ENCODE measurements at places on chromosomes 12 and 14.

DNA sequence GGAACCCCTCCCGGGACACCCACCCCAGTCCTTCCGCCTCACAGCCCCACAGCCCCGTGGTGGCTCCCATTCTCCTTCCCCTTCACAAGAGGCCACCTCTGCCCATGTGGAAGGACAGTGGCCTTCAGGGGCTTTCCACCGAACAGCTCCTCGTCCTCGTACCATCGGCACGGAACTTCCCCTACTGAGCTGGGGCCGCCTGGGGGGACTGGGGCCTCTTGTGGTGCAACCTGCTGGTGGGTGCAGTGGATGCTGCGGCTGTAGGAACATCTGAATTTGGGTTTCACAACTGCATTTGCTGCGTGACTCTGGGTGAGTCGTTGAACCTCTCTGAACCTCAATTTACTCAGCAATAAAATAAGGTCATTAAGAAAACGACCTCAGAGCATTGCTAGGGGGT lies 50.9 kb downstream of the RFLNA start:
- DNase-seq = no peak

- no peak for DNase-seq
Measured at GRCh38 chr12:11067514-11067913, 5.4 kb upstream of the TAS2R46 start.

GRCh38 chr12:121033625-121034349 lies 5.3 kb downstream of the OASL start:
- DNase-seq = peak; percentile 26

DNA sequence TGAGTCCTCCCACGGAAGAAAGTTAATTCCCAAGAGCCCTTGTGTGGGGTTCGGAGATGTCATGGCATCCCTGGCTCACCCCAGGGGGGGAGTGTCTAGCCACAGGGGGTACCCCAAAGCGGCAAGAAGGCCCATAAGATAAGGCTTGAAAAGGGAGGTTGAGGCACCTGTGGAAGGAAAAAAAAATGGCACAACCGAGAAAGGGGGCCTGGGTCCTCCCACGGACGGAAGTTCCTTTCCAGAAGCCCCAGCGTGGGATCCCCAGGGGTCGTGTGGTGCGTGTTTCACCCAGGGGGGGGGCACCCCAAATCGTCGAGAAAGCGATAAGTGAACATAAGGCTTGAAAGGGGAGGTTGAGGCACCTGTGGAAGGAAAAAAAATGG lies 266.7 kb downstream of the ALG10 start:
- DNase-seq = no peak

DNA sequence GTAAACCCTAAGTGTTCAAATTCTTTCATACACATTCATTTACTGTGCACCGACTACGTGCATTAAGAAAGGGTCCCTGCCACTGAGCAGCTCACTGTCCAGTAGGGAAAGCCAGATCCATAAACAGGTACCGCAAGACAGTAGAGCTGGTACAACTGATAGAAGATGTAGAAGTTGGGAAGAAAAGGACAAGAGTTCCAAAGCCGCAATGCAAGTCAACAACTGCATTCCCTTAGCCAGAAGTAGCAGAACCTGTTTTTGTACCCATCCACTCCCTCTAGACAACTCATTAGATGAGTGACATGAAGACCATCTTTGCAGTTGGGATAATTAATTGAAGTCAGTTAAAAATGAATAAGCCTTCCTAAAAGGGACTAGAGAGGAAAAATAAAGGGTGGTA lies 1.3 kb downstream of the SENP1 start:
- no peak for DNase-seq

DNA sequence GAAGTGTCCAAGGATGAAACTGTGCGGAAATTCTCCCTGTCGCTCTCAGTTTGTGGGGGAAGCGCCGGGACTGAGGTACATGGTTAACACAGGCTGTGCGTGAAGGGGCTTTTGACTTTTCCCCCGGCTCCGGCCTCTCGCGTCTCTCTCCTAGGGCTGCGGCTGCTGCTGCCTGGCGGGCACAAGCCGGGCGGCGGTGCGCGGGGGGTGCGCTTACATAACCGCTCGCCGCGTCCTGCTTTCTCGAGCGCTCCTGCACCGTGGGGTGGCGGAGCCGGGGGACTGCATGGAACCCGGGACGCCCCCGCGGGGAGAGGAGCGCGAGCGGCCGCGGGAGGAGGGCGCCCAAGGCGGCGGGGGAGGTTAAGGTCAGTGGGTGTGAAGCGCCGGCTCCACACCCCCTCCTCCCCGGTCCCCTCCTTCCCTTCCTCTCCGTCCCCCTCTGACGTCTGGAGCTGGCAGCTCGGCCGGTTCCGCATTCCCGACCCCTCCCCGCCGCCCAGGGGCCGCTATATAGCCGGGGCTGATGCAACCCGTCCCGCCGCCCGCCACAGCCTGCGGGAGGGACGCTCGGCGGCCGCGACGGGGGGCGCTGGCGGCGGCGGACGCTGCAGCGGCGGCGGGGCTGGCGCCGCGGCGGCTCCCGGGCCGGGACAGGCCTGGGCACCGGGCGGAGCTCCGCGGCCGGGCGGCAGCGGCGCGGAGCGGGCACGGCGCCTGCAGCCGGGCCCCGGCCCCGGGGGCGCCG lies at the start of gene JDP2:
JDP2 (plus strand) TSS at position 541 of the 748 bp plus-strand sequence. CDS start 9,899 bp downstream, outside the sequence.
- DNase-seq = peak; percentile 96

- no peak for DNase-seq
Measured at GRCh38 chr12:51186465-51187085, 13.6 kb upstream of the TFCP2 start.

DNA sequence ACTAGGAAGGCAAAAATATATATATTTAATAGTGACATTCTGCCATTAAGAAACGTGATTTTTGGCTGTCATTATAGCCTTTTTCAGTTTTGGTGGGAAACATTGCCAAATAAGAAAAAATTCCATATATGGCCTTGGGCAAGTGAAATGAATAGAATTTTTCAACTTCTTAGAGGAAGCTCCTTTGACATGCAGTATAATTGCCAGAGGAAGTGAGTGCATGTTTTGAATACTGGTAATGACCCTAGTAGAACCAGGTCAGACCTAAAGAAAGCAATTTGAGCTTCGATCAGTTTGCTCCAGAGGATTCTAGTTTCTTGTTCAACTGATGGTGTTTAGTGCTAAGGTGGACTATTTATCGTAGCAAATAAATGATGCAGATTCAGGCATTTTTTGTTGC lies 26.2 kb upstream of the TRIM9 start:
- no peak for DNase-seq

DNA sequence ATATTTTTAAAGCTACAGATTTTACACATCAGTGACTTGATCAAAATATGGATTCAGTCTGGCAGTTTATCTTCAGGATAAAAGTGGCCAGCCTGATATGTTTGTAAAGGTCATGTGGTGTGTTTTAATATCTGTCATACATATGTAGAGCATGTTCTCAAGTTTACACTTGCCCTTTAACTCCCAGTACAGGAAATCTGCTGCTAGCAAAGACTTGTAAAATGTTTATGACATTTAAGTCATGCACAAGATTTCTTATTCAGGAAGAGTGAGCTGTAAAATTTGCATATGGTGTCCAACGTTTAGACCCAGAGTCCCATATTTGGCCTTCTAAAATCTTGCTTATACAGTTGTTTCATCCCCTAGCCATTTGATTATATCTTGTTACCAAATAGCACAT lies 197.5 kb upstream of the FLRT2 start:
- no peak for DNase-seq

GRCh38 chr12:16307856-16308475 lies 30.5 kb upstream of the SLC15A5 start:
- DNase-seq = no peak

GRCh38 chr12:14362352-14362751 lies 3.1 kb upstream of the ATF7IP start:
- DNase-seq = no peak

DNA sequence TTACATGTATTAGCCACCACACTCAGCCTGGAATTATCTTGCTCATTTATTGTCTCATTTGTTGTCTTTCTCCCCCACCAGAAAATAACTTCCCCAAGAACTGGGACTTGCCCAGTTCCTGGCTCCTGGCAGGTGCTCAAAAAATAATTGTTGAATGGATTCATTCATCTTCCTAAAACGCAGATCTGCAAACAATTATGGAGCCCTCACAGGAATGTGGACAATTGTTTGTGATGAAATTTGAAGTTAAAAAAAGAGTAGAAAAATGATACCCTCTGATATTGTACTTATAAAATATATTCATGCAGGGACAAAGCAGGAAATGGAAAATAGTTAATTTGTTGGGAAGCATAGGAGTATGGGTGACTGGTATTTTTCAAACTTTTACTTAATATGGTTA lies 60.7 kb upstream of the MAP1LC3B2 start:
- DNase-seq = peak; percentile 74

GRCh38 chr12:98758331-98758730 lies 113.2 kb downstream of the APAF1 start:
- peak; percentile 72 for DNase-seq

- no peak for DNase-seq
Measured at GRCh38 chr12:122067548-122067947, 11.0 kb upstream of the MLXIP start.

DNA sequence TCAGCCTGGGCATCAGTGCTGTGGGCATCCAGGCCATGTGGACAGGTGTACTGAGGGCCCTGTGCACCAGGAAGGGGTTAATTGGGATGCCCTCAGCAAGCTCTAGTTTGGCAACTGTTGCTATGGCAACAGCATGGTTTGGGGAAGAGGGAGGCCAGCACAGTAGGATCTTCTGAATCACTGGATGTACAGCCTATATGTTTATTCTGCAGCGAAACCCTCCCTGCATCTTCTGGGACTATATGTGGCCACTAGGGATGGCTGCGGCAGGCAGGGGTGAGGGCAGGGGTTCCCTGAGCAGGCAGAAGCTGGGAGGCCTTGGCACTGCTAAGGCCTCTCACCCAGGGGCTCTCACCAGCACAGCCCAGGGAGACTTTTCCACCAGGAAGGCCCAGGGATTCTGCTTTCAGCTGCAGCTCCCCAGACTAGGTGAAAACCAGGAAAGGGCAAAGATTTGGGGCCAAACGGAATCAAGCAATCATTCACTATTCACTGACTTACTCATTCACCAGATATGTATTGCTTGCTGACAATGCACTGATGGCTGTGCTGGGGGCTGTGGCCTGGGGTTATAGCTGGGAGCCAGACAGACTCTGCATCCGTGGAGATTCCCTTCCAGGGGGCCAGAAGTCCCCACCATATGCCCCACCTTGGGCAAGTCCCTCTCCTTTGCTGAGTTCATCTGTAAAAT lies 42.8 kb downstream of the IRF2BPL start:
- no peak for DNase-seq

GRCh38 chr12:3299929-3300832 lies 190.8 kb upstream of the PRMT8 start:
- DNase-seq = peak; percentile 92

- DNase-seq = no peak
Measured at GRCh38 chr14:65045709-65046108, 56.6 kb downstream of the MAX start.

DNA sequence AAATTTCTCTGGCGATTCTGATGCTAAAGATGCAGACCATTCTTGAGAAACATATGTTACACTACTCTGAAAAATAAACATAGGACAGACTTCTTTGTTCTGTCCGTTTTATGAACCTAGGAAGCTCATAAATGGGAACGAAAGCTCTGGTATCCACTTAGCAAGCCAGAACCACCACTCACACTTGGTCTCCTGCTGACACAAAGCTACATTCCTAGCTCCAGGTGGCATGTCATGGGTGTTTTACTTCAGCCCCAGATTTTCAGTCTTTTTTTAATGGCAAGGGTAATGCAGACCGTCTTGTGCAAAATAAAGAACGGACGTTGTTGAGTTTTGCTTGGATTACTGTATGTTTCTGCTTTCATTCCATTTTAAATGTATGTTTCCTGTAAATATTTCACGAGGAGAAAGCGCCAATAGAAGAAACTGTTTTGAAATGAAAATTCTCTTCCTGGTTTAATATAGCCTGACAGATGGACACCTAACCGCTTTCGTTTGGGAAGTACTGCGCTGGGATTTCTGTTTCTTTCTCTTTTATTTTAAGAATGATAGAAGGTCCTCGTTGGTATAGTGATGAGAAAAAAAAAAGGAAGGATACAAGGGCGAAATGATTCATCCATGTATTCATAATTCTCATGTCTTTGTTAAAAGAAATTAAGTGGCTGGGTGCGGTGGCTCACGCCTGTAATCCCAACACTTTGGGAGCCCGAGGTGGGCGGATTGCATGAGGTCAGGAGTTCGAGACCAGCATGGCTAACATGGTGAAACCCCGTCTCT lies 871 bp upstream of the COQ5 start:
- DNase-seq = peak; percentile 56

DNA sequence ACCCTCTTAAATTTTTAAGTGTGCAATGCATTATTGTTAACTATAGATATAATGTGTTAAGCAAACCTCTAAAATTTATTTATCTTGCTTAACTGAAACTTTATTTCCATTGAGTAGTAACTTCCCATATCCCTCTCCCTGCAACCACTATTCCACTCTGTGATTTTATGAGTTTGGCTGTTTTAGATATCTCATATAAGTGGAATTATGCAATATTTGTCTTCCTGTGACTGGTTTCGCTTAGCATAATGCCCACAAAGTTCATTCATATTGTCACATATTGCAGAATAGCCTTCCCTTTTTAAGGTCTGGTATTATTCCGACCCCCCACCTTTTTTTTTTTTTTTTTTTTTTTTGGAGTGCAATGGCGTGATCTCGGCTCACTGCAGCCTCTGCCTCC lies 247.6 kb downstream of the EMP1 start:
- DNase-seq = no peak

DNA sequence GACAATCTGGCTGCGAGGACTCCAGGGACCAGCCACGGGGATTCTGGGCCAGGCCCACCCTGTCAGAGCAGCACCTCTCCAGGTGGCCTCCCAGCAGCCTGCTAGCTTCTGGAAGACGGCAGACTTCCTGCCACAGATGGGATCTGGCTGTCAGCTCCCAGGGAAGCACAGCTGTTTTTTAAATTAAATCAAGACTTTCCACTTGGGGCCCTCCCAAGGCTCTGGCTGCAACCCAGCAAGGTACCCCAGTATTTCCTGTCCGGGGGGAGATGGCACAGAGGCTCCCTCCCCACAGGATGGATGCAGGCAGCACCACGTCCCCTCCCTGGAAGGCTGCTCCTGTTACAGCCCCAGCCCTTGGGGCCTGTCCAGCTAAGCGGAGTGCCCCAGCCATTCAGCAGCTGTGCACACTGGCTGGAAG lies 56.9 kb downstream of the ACTN1 start:
- no peak for DNase-seq

- DNase-seq = no peak
Measured at GRCh38 chr12:108033090-108033489, 96.0 kb upstream of the WSCD2 start.

GRCh38 chr14:74864198-74864597 lies 11.7 kb downstream of the PROX2 start:
- no peak for DNase-seq

DNA sequence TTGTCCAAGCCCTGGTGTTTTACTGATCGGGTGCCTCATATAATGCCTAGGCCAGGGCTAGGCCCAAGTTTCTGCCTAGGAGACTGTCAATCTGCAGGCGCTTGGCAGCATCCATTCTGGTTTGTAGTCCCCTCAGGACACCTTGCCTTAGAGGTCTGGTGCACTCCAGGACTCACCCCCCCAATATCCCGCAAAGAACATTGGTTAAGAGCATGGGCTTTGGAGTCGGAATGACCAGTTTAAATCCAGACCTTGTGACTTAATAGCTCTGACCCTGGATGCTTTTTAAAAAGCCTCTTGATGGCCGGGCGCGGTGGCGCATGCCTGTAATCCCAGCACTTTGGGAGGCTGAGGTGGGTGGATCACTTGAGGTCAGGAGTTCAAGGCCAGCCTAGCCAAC lies 60.0 kb downstream of the GALNT16 start:
- DNase-seq = no peak

GRCh38 chr12:43981726-43982125 lies 145.8 kb downstream of the TMEM117 start:
- DNase-seq = no peak
